ENCODE measurements at places on chromosomes 3 and 15.

GRCh38 chr15:98899272-98900021 is 108.1 kb downstream of the PGPEP1L start:
- no peak for DNase-seq

DNA sequence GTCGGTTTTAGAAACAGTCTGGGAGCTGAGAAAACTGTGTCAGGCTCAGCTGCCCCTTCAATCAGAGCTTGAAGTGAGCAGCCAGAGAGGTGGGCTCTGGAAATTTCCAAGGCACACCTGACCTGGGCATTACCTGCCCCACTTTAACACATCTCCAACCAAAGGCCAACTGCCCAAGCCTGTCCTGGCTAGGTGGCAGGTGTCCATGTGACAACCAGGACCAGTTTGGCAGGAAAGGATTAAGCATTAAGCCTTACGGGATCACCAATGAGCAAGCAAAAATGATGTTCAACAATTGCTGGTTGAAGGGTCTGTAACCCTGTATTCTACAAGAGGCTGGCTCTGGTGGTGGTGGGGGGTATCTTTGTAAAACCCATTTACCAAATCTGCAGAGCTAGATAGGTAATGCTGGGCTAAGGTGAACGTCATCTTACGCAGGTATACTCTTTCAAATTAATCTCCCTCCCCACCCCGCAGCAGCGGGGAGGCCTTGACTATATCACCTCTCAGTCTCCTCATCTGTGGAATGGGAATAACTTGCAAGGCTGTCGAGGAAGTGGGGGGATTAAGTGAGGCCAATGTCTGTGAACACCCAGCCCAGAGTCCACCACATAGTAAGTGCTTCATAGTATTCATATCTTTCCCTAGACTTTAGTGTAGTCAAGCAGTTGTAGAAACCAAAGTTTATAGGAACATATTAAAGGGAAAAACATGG is 183.2 kb downstream of the MEGF11 start:
- no peak for DNase-seq

GRCh38 chr3:172244011-172244410 is 204.2 kb downstream of the GHSR start:
- no peak for DNase-seq

DNA sequence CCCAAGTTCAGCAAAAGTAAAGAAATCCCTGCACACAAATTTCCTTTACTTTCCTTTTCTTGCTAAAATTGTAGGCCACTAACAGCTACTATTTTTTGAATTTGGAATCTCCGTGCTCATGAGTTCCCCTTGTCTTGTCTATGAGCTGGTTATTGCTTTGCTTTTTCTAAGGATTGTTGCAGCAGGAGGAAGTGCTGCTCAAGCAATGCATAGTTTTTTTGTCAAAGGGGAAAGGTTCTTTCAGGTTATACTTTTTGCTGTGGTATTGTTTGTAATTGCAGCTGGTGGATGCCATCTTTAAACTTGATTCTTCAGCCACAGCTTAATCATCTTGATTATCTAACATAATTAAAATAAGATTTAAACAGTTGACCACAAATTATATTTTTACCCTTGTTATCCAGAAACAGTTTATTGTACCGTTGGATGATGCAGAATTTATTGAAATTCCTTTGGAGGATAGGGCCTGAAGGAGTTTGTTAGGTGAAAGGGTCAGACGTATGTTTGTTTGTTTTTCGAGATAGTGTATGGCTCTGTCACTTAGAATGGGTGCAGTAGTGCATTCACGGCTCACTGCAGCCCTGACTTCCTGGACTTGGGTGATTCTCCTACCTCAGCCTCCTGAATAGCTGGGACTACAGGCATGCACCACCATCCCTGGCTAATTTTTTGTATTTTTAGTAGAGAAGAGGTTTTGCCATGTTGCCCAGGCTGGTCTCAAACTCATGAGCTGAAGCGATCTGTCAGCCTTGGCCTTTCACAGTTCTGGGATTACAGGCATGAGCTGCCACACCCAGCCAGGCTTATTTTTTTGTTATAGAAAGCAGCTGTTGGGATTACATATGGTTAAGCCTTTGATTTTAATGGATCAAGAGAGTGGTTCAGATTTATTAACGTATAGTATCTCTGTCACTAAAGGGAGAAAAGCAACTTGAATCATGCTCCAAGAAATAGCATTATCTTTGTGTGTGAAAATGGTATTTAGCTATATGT is 11.7 kb downstream of the MGA start:
- DNase-seq: no peak

DNA sequence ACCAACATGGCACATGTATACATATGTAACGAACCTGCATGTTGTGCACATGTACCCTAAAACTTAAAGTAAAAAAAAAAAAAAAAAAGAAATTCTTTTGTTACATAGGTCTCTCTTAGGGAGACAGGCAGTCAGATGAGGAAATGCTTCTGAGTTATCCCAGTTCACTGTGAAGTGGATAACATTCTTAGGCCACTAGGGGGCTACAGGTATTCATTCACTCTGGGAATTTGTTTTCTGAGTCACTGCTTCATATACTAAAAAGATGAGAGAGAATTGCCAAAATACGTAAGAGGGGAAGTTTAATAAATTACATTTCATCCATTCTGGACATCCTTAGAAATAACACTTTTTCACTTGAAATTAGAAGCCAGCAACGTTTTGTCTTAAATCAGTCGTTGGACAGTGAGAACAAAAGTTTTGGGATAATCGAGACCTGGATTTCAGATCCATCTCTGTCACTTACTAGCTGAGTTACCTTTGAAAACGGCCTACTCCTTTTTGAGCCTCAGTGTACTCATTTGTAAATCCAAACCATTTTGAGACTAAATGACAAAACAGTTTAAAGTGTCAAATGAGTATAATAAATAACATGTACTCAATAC is 738.4 kb upstream of the ALCAM start:
- DNase-seq: peak; percentile 41

- no peak for DNase-seq
These were observed 9.7 kb upstream of the NCKIPSD start for GRCh38 chr3:48695393-48695753.

- DNase-seq: peak; percentile 70
These were observed 65.9 kb downstream of the CACNA2D3 start for GRCh38 chr3:54188176-54188791.

GRCh38 chr3:129529436-129530210 is 1.2 kb downstream of the RHO start:
- DNase-seq: no peak

DNA sequence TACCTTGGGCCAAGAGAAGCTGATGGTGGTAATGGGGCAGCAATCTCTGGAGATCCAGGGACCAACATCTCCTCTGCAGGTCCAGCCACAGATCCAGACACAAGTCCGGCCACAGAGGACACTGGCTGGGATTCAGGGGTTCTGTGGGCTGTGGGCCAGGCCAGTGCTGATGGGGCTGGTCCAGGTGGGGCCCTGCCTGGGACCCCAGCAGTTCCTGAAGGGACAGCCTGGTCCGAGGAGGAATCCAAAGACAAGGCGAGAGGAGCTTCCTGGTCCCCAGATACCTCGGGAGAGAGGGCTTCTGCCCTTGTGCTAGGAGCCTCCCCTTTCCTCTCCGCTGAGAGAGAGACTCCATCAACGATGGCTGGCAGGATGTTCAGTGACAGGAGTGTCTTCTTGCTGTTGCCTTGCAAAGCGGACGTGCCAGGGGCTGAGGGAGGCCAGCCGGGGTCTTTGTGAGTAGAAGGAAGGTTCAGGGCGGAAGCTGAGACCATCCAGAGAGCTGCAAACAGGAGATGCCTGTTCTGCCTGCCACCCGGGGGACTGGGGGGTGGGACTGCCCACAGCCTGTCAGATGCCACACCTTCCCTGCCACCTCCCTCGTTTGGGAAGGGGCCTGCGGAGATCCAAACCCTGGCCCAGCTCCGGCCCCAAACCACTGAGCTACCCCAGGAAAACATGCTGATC is 24.5 kb upstream of the GOLGA6C start:
- DNase-seq: no peak

- DNase-seq: no peak
These were observed 423.1 kb downstream of the TIGIT start for GRCh38 chr3:114716916-114717315.

- no peak for DNase-seq
These were observed 144.7 kb downstream of the OSBPL10 start for GRCh38 chr3:31836131-31837075.

DNA sequence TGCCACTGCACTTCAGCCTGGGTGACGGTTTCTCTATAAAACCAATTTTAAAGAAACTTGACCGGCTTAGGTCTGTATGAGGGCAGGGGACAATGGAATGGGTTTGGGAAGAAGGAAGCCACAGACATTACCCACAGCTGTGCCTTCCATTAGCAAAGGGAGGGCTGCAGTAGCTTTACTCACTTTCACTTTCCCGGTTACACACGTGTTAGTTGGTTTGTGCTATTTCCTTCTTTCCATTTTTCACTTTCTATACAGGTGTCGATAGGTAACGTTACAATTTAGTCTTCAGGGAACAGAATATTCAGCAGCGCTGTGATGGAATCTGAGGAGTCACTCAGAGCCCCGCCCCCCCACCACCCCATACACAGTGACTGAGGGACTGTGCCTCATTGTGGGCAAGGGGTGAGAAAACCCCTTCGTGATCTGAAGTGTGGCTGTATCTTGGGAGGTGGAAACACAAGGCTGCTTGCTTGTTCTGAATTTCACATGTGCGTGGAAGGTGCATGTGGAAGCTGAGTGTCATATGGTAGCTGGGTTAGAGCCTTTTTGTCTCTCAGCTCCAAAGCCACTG is 44.8 kb upstream of the RPL32 start:
- no peak for DNase-seq

- DNase-seq: no peak
These were observed 107.0 kb downstream of the ALCAM start for GRCh38 chr3:105473521-105474223.

DNA sequence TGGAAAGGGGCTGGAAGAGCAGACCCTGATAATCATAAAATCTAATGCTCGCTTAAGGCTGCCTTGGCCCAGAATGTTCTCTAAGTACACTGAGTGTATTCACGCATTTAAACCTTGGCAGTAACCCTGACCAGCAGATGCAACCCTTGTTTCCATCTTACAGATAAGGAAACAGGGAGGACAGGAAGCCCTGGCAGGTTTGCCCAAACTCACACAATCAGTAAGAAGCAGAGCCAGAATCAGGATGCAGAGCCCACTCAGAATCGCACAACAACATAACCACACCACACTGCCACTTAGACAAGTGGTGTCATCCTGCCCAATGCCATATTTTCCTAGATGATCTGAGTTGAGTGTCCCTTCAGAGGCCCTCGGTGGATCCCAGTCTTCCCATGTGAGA is 214.5 kb upstream of the HES1 start:
- no peak for DNase-seq

DNA sequence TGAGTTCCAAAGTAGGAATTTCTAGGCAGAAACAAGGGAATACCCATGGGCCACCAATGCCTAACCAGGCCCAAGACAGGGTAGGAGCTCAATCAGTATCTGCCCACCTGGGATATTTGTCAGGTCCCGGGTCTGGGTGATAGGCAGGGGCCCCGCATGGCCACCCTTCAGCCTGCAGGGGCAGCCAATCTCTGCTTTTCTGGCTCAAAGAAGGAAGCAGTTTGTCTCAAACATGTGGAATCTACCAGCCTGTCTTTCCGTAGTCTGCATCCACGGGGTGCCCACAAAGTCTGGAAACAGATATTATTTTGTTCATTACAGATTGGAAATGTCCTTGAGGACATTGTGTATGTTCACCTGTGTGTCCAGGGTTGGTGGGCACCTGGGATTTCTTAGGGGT is 56.2 kb downstream of the CEMIP start:
- no peak for DNase-seq

DNA sequence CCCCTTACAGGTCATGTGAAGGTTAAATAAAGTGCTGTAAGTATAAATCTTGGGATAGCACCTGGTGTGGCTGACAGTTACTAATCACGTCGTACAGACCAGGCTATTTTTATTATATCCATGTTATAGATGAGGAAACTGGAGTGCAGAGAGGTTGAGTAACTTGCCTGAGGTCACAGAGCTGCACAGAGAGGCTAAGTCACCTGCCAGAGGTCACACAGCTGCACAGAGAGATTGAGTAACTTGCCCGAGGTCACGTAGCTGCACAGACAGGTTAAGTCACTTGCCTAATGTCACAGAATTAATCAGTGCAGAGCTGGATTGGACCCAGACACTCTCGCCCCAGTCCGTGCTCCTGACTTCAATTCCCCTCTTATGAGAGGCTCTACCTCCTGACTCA is 171.5 kb downstream of the NUP210 start:
- DNase-seq: no peak

- no peak for DNase-seq
These were observed 118.1 kb upstream of the SLC6A11 start for GRCh38 chr3:10697918-10698317.

DNA sequence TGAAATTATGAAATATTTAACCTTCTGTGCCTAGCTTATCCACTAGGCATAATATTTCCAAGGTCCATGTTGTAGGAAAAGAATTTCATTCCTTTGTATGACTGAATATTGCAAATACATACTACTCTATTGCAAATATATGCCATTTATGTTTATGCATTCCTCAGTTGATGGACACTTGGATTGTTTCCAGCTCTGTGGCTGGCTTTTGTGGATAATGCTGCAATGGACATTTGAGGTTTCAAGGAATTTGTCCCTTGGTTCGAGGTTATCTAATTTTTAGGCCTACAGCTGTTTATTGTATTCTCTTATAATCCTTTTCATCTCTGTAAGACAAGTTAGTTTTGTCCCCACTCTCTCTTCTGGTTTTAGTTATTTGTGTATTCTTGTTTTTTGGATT is 7.7 kb upstream of the AADACL2 start:
- no peak for DNase-seq

DNA sequence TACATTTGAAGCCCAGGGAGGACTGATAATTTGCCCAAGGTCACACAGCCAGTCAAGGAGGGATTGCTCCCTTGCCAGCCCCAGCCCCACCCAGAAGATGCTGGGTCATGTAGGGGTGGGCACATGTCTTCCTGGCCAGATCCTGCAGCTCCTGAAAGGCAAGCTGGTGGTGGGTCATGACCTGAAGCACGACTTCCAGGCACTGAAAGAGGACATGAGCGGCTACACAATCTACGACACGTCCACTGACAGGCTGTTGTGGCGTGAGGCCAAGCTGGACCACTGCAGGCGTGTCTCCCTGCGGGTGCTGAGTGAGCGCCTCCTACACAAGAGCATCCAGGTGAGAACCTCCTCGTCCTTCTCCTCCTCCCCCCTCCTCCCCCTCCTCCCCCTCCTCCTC is 13.2 kb downstream of the ISG20 start:
- no peak for DNase-seq

- DNase-seq: no peak
These were observed 96.8 kb downstream of the BDH1 start for GRCh38 chr3:197458906-197459470.

DNA sequence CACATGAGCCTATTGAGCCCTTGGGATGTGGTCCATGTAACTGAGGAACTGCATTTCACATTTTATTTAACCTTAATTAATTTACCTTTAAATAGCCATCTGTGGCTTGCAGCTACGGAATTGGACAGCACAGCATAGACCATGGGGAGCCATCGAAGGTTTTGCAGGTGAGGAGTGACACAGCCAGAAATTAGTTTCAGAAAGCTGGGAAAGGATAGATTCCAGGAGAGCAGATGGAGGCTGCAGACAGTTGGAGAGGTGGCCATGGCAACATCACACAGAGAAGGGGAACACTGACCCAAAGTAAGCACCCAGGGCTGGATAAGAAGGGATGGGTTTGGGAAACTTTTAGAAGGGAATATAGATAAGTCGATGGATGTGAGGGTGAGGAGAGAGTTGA is 100.1 kb upstream of the SLC6A11 start:
- DNase-seq: no peak
